Uterus (tissue), 4 donors: ENCODE measurements at places on chromosomes 16 and 17. TPM values are rescaled to one million over a fixed set of nuclear protein-coding genes. Genes with fewer than 3 reads are reported as not detected.

CACNG5 gene
- 6.6 TPM for total RNA-seq

ABCC12 gene
- not detected for total RNA-seq

NLRC3 gene
- total RNA-seq: 0.85 TPM

GRCh38 chr17:76140661-76141211 is 309 bp downstream of the FOXJ1 start:
- no peak for DNase-seq
- no peaks in the 10 kb centered on the region for H3K36me3 ChIP-seq
- H3K4me3 ChIP-seq: peak overlapping the region; percentile 33
- peaks cover 22% of the 10 kb centered on the region for H3K27me3 ChIP-seq
- H3K27ac ChIP-seq: no peak overlapping the region
- no peaks in the 10 kb centered on the region for H3K4me1 ChIP-seq

DNA sequence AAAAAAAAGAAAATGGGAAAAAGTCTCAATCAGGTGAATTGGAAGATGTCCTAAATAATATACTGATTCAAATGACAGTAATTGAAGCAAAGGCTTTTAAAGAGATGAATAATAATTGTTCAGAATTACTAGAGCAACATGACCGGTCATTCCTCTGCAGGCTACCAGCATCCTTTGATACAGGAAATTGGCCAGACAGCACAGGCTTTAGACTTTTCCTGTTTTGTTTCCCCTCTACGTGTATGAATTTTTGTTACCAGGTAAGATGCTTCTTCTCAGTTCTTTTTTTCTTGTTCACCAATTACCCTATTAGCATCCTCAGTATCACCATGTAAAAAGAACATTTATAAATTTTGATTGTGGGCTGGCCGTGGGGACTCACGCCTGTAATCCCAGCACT is 77.5 kb downstream of the RPGRIP1L start:
- H3K27me3 ChIP-seq: no peaks in the 10 kb centered on the region
- H3K4me3 ChIP-seq: no peak overlapping the region
- no peak for DNase-seq
- H3K27ac ChIP-seq: no peak overlapping the region
- no peaks in the 10 kb centered on the region for H3K4me1 ChIP-seq

DNA sequence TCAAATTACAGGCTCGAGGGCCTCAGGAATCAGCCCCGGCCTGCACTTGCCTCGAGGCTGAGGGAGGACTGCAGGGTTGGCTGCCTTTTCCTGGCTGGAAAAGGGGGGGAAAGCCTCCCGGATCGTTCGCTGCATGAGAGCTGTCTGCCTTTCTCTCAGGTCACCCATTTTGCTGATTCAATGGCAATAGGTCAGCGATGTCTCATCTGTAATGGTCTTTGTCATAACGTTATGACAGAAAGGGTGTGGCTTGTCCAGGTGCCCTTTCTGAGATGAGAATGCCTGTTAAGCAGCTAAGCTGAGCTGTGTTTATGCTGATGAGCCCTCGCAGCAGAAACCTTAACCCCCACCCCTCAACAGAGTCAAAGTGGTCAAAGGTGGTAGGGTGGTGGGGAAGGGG is 81.8 kb downstream of the AKAP1 start:
- H3K4me1 ChIP-seq: no peaks in the 10 kb centered on the region
- H3K27me3 ChIP-seq: no peaks in the 10 kb centered on the region
- no peak overlapping the region for H3K27ac ChIP-seq

DNA sequence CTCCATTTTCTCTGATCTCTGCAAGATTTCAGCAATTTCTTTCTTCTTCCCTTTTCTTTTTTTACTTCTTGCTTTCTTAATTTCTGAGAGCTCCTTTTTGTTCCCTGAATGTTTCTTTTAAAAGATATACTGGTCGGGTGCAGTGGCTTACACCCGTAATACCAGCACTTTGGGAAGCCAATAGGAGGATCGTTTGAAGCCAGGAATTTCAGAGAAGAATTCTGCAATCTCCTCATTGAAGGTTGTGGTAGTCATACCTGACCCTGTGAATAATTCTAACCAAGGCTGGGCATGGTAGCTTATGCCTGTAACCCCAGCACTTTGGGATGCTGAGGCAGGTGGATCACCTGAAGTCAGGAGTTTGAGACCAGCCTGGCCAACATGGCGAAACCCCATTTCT is 15.6 kb upstream of the ABCC1 start:
- H3K4me1 ChIP-seq: no peaks in the 10 kb centered on the region
- H3K36me3 ChIP-seq: no peaks in the 10 kb centered on the region
- H3K27me3 ChIP-seq: no peaks in the 10 kb centered on the region
- DNase-seq: no peak

- no peak overlapping the region for H3K4me3 ChIP-seq
- peak; percentile 13 for DNase-seq
- no peaks in the 10 kb centered on the region for H3K36me3 ChIP-seq
- no peaks in the 10 kb centered on the region for H3K27me3 ChIP-seq
Observed at GRCh38 chr16:70777496-70777895, 23.5 kb downstream of the VAC14 start.
